Activated CD8-positive, alpha-beta memory T cell treated with anti-CD3 and anti-CD28 coated beads, Interleukin-2, amount 10 ng/mL, durations not matched to agents 7 days and 5 days (primary cell): ENCODE measurements at places on chromosomes 2 and 18.

- no peak for DNase-seq
These were observed 33.1 kb downstream of the FAM171B start for GRCh38 chr2:186726938-186727337.

- DNase-seq, result no peak
These were observed 86.1 kb upstream of the KYNU start for GRCh38 chr2:142791335-142791734.

GRCh38 chr2:229393926-229394325, 122.8 kb upstream of the PID1 start:
- DNase-seq, result no peak

GRCh38 chr2:75822336-75822735, 111.6 kb upstream of the GCFC2 start:
- DNase-seq, result no peak

GRCh38 chr18:44850001-44850400, 169.3 kb downstream of the SETBP1 start:
- no peak for DNase-seq

DNA sequence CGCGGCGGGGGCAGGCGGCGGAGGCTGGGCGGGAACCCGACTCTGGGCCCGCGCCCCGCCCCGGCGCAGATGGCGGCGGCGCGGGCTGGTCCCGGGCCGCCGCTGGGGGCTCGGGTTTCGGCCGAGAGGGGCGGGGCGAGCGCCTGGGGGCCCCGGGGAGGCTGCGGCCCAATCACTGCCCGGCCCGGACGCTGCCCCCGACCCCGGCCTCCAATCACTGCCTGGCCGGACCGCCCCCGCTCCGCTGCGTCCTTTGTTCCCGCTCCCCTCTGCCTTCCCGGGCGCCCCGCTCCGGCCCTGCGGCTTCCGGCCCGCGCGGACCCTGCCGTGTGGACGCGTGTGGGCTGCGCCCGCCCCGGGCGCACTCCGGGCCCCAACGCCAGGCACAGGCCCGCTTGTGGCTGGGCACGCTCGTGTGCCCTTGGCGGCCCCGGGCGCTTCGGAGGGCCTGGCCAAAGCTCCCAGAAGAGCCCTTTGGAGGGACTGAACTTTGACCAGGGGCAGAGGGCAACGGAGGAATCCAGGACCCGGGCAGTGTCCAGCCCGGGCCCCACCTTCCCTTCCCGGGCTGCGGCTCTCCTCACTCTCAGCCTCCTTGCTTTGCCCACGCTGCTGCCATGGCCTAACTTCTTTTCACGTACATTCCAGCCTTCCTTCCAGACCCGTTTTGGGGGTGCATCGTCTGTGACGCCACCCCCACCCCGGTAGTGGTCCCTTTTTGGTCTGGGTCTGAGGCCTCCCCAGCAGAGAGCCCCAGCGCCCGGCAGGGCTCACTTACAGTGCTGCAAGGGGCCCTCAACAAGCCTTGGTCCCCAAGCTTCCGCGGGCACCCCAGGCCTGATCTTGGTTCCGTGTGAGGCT, 27.1 kb upstream of the PTMA start:
- no peak for DNase-seq

GRCh38 chr2:219252570-219252899, 508 bp upstream of the TUBA4B start:
- DNase-seq, result no peak

DNA sequence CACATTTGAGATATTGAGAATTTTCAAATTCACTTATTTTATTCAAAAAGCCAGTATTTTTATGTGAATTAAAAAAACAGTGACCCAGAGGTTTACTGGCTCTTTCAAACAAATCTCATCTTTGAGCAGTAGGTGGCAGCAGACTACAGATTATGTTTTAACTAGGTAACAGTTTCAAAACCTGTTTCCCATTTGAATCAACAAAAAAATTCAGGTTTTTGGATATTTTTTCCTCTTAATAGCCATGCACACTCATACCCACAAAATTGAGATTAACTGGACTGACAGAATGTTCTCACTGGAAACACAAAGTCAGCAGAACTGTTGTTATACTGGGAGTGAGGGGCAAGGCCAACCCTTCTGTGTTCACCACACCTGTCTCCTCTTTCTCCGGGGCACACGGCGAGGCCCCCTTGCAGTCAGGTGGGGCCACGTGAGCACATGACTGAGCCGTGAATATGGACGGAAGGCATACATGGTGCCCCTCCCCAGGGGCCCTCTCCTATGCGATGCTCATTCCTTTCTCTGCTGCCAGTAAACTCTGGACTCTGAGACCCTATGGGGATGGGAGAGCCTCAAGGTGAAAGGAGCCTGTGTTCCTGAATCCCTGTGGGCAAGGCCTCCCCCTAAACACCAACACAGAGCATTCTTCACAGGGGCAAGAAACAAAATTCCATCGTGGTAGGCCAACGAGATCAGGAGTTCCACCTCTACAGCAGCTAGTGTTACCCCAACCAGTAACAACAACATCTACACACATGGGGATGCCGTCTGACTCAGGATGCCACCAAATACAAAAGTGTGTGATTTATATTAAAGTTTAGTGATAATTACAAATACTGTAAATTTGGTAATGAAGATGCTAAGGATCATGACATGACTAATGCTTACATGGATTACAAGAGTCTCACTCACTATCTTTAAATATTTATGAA, 80.4 kb downstream of the LPIN2 start:
- DNase-seq, result no peak

DNA sequence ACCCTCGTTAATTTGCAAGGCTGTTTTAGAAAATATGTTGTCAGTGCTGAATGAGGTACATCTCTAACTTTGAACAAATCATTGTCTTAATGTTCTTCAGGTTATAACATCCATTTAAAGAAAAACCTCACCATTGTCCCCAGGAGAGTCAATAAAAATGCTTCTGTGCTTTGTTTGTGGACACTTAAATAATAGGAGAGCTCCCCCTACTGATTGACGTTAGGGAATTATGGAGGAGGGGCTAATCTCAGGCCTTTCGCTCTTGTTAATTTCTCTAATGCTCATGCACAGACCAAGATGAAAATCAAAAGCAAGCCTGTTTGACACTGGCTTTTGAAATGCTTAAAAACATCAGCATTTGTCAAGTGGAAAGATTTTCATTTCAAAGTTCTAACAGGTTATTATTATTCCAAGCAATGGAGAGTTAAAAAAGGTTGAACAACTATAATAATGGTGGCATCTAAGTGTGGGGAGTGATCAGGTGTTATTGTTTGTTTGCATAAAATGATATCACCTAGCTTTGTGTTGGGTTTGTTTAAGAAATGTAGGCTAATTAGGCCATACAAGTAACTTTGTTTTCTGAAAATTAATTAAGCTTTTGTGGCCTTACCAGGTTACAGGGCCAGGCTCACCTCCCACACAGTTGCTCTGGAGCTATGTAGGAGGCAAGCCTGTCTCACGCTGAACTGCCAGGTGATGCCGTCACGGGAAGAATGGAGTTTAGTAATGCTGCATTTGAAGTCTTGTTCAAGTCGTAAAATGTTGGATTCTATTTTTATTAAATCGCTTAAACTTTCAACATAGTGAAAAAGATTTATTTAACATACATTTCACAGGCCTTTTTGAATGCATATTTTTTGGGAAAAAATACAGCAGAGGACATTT, 51.7 kb upstream of the SMIM21 start:
- DNase-seq, result no peak

- DNase-seq, result no peak
These were observed 10.6 kb upstream of the CEP68 start for GRCh38 chr2:65045651-65046050.

DNA sequence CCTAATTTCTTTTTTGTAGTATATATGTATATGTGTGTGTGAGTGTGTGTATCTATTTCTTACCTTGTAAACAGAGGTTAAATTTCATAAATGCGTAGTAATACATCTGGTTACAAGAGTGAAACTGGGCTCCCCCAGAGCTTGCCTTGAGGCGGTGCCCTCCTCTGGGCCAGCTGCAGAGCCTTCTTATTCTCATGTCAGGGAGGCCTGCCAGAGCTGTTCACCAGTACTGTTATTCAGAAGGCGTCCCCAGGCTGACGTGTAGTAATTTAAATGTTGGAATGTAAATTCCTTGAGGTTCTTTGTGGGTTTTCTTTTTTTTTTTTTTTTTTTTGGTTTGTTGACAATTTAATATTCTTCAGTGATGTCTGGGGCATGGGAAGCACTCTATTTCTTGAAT, 11.2 kb downstream of the COPS8 start:
- DNase-seq, result no peak

DNA sequence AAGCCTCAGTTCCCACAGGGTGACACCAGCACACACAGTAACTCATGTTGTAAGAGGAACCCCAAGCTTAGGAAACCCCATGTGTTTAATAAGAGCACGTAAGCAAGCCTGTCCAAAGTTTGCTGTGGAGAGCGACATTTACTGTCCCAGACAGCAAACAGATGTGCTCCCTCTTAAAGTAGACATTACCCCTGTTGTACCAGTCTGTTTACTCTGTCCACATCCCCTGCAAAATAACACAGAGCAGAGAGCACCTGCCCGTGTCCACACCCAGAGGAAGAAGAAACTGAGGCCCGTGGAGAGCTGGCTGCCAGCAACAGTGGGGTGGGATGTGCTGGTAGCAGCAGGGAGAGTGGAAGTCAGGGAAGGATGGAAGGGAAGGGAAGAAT, 243.5 kb downstream of the GBX2 start:
- no peak for DNase-seq

GRCh38 chr18:74994502-74995418, 214.2 kb downstream of the PTGR3 start:
- peak; percentile 72 for DNase-seq

- DNase-seq, result no peak
These were observed 42.7 kb upstream of the PHLPP1 start for GRCh38 chr18:62672600-62672999.

DNA sequence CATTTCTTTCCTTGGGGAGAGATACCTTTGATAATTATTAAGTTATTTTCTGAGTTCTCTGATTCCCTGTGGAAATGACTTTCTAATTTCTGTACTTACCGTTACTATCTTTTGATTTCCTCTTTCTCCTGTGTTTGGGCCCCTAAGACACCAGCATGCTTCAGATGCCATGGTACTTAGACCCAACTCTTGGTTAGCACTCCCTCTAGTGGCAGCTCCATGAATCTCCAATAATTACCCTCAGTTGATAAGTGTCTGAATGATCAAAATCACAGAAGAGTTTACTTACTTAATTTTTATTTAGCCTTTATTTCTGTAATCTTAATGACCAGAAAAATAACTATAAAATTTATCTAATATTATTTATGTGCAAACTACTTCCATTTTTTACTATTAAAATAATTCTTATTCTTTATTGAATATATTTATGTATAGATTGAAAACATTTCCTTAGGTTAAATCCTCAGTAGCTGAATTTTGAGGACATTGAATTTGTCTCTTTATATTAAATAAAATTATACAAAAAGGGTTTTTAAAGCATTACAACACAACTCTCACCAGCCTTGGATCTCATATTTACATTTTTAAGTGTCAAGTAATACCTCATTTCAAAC, 300.4 kb downstream of the KCNS3 start:
- peak; percentile 49 for DNase-seq

- no peak for DNase-seq
These were observed 192.2 kb upstream of the PXDN start for GRCh38 chr2:1936427-1936980.

DNA sequence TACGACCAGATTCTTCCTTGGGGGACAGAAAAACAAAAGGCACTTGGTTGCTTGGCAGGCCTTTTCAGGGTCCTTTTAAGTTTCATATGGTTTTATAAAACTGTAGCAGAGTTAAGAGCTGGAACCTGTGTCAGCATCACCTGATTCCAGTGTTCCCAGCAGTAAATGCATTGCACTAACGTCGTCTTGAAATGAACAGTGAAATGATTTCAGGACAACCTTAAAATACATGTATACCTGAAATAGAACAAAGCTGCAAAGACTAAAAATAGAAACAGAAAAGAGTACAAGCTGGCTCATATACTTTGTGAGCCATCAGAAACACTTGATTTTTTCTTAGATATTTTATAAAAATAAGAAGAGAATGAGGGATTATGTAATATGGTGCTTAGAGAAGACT, 51.9 kb downstream of the ACSL3 start:
- no peak for DNase-seq

- no peak for DNase-seq
These were observed 18.8 kb upstream of the TMX3 start for GRCh38 chr18:68733707-68734106.

- DNase-seq, result no peak
These were observed 45.1 kb upstream of the RBMS1 start for GRCh38 chr2:160538559-160539355.

DNA sequence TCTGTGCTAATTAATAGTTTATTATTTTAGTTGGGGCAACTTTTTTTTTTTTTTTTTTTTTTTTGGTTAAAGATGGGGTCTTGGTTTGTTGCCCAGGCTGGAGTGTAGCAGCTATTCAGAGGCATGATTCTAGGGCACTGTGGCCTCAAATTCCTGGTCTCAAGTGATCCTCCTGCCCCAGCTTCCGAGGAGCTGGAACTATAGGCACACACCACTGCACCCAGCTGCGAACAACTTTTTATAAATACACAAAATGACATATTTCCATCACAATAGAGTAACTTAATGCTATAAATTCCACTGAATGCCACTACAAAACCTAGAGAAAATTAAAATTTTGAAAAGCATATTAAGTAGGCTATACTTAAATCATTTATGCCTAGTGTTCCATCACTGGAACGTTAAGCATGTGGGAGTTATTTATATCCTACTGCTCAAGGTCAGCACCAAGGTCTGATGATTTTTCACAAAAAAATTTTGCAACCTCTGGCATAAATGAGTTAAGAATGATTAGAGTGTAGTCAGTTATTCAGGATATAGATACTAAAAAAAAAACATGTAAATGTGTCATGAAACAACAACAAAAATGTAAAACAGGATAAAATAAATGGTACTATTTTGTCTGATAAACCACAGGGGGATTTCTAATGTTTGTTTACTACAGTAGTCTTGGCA, 46.8 kb downstream of the GFPT1 start:
- no peak for DNase-seq

DNA sequence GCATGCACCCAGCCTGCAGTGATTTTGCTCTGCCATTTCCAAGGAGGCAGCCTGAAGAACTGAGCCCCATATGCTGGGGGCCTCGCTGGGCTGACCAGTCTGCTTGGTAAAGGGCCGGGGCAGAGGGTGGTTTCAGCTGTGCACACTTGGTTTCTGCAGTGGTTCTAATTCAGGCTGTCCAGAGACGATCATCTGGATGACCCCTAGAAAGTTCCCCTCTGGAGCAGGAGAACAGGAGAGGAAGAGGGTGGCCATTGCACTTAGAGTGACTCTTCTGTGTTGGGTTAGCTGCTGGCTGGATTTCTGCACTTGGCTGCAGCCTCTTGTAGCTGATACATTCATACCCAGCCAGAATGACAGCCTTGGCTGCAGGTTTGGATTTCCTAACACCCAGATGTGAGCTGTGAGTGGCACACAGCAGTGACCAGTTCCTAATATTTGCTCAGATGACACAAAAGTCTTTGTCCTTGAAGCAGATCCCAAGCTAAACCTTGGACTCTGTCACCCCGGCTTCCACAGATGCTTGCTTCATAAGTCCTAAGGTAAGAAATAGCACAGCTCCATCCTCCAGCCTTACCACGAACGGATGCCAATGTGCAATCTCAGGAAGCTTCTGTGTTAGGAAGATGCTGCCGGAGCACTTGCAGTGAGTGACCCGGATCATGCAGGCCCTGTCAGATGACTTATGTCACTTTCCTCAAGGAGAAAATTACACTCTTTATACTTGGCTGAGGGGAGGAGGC, 105.6 kb downstream of the HNRNPLL start:
- no peak for DNase-seq

GRCh38 chr2:89763254-89763580, 1071.7 kb downstream of the RPIA start:
- no peak for DNase-seq
